Fibroblast of skin of right quadriceps (primary cell): ENCODE measurements at places on chromosomes 2 and 18.

GRCh38 chr18:76801567-76802505 lies 20.5 kb upstream of the ZNF236 start:
- peak; percentile 38 for DNase-seq

GRCh38 chr2:16114070-16114469 lies 173.7 kb downstream of the MYCN start:
- DNase-seq = no peak

GRCh38 chr2:199552141-199552540 lies 94.4 kb upstream of the SATB2 start:
- no peak for DNase-seq

GRCh38 chr2:230666885-230667712 lies 45.5 kb upstream of the CAB39 start:
- peak; percentile 84 for DNase-seq

GRCh38 chr2:190837952-190838361 lies 42.7 kb upstream of the GLS start:
- peak; percentile 78 for DNase-seq

GRCh38 chr18:34153711-34154110 lies 71.0 kb downstream of the NOL4 start:
- DNase-seq = peak; percentile 15

GRCh38 chr2:172462849-172463381 lies 35.5 kb downstream of the ITGA6 start:
- no peak for DNase-seq

- DNase-seq = no peak
These were observed 275.0 kb downstream of the MREG start for GRCh38 chr2:215738351-215738750.

GRCh38 chr2:75047189-75047991 lies 88.9 kb downstream of the POLE4 start:
- DNase-seq = peak; percentile 76

DNA sequence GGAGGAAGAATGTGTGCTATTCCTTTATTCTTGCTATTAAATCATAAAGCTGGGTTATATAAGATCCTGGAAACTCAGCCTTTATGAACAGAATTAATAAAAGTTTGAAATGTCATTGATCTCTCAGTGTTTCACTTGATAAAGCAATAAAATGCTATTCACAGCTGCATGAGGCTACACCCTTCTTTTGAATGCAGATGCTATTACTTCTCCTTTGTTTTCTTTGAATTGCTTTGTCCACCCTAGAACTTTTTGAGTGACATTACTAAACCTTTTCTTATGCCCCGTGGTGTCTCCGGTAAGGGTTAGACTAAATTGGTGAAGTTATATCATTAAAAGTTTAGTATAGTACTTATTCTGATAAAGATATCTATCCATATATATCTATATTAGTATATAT lies 18.9 kb downstream of the SERPINB5 start:
- no peak for DNase-seq

DNA sequence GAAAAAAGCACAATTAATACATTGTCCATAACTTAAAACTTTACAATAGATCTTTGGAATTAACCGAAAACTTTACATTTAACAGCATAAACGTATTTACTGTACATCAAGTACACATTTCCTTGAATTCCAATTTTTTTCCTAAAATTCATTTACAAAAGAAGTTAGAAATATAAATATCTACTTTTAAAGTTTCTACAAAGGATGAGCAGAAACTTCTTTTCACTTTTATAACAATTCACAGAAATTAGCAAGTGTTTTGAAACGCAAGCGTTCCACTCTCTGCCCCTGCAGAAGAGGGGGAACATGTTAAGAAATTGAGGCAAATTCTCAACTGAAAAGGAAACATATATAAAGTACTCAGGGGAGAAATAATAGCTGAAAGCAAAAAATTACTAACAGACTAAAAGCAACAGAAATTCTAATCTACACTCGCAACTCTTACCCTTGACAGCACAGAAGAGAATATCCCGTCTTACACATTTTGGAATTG lies 1.5 kb downstream of the NFE2L2 start:
- DNase-seq = no peak
